ENCODE measurements at places on chromosomes 3 and 15. TPM values are rescaled to one million over a fixed set of nuclear protein-coding genes. Genes with fewer than 3 reads are reported as not detected.

DNA sequence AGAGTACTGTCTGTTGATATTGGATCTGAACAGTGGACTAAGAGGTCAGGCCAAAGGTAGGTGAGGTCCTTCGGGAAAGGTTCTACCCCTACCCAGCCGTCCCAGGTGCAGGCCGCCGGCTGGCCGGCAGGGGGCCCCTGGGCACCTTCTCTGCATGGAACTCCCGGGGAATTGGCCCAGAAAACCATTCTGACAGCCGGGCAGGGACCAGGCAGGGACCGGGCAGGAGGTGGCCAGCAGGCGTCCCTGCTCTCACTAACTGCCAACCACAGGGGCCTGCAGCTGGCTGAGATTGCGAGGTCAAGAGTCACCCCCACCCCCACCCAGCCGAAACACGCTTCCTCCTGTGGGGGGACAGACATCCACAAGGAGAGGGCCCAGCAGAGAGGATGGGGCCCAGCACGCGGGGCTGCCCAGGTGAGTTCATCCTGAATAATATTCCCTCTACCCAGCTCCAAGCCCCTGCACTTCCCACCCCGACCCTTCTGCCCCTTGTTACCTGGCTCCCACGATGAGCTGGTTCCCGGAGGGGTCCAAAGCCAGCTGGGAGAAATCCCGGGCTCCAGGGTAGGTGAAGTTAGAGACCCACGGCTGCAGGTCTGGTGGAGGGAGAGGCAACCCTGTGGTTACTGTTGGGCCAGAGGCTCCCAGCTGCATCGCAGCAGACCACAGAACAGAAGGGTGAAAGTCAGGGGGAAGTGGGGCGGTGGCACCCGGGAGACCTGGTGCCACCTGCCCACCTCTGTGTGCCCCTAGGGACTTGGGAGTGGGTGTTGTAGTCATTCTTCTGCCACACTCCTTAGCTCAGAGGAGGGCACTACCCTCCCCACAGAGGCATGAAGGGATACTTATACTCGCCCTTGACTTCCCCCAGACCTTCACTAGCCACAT, 84.4 kb downstream of the SEMA5B start:
- DNase-seq: peak; percentile 66

- DNase-seq: no peak
These were observed 11.6 kb downstream of the CLCN2 start for GRCh38 chr3:184349563-184350470.

DNA sequence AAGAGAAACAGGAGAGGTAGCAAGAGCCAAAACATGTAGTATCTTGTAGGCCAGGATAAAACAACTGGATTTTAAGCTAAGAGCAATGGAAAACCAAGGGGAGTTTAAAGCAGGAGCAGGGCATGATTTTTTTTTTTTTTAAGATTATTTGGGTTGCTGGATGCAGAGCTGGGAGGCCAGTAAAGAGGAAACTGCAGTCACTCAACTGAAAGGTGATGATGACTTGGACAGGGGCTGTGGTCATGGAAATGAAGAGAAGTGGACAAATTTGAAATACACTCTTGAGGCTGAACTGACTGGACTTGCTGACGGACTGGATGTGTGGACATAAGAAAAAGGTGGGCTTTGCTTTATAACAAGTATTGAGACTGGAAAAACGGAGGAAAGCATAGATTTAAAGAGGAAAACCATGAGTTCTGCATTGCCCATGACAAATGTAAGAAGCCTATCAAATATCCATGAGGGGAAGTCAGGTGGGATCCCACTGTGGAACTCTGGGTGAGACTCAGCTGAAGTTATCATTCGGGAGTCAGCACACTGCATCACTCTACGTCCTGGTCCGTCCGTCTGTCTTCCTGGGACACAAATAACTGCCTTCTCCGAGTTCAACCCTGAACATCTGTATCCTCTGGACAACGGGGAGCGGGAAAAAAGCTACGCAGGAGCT, 688 bp downstream of the XPC start:
- DNase-seq: peak; percentile 4

DNA sequence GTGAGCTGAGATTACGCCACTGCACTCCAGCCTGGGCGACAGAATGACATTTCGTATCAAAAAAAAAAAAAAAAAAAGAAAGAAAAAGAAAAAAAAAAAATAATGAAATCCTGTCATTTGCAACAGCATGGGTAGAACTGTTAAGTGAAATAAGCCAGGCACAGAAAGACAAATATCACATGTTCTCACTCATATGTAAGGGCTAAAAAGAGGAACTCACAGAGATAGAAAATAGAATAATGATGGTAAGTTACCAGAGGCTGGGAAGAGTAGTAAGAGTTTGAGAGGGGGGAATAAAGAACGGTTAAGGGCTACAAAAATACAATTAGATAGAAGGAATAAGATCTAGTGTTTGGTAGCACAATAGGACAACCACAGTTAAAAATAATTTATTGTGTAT, 19.7 kb downstream of the DENND6A start:
- no peak for DNase-seq

GRCh38 chr3:8183627-8184026, 318.0 kb upstream of the LMCD1 start:
- DNase-seq: no peak

DNA sequence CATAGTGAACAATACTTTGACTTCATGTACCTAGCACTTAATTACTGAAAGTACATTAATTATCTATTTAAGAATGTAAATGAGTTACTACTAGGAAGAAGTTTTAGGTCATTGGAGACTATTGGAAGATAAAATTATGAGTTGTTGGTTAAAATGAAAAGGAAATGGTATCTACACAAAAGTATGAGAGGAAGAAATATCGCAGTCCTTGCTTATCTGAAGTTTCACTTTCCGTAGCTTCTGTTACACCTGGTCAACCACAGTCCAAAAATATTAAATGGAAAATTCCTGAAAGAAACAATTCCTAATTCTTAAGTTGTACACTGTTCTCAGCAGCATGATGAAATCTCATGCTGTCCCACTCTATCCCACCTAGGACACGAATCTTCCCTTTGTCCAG, 57.8 kb downstream of the HACD2 start:
- no peak for DNase-seq

GRCh38 chr15:62093809-62094208, 27.0 kb downstream of the C2CD4A start:
- no peak for DNase-seq

GRCh38 chr3:38334142-38335055, 12.2 kb upstream of the XYLB start:
- no peak for DNase-seq

- DNase-seq: no peak
These were observed 75.7 kb downstream of the TRIM69 start for GRCh38 chr15:44812029-44812517.

GRCh38 chr15:65233696-65234095, 22.4 kb upstream of the CILP start:
- no peak for DNase-seq

- no peak for DNase-seq
These were observed 8.3 kb downstream of the EXOSC7 start for GRCh38 chr3:44984335-44984734.

- DNase-seq: no peak
These were observed 17.3 kb upstream of the GPR156 start for GRCh38 chr3:120302361-120302760.

- no peak for DNase-seq
These were observed 206.9 kb upstream of the BHLHE40 start for GRCh38 chr3:4772171-4772804.

- DNase-seq: no peak
These were observed 5.0 kb downstream of the ITGB5 start for GRCh38 chr3:124881976-124882697.

- no peak for DNase-seq
These were observed 91.5 kb downstream of the ITPR1 start for GRCh38 chr3:4584456-4585249.

- no peak for DNase-seq
These were observed 126.3 kb upstream of the ABI3BP start for GRCh38 chr3:101119535-101119934.

GRCh38 chr15:29945943-29946596, 123.8 kb upstream of the TJP1 start:
- no peak for DNase-seq

GRCh38 chr15:43229977-43230376, 9.2 kb upstream of the EPB42 start:
- no peak for DNase-seq

DNA sequence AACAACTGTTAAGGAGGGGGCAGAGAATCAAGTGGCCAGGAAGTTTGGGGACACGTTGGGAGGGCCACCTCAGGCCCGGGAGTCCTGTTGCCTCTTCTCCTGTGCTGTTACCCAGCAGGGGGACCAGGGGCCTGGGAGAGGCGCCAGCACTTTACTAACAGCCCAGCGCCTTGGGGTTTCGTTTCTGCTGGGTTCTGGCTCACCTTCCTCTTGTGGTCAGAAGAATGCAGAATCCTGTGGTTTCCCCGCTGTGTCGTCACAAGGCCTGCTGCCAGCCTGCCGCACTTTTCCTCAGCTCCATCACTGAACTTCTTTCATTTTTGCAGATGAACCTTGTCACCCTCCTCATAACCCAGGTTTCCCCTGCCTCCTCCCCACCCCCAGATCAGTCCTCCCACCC, 67.7 kb downstream of the SLC30A4 start:
- DNase-seq: no peak

DNA sequence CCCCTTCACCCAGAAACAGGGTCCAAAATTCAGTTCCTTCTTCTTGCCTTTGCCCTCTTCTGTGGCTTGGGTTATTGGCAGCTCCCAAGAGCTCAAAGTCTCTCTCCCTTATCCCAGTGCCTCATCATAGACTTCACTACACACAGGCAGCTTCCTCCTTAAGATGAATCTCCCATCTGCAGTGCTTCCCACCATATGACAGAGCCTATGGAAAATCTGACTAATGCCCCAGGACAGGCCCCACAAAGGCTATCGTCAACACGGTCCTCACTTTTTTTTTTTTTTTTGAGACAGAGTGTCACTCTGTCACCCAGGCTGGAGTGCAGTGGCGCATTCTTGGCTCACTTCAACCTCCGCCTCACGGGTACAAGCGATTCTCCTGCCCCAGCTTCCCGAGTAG, 194.1 kb downstream of the MEX3B start:
- no peak for DNase-seq

DNA sequence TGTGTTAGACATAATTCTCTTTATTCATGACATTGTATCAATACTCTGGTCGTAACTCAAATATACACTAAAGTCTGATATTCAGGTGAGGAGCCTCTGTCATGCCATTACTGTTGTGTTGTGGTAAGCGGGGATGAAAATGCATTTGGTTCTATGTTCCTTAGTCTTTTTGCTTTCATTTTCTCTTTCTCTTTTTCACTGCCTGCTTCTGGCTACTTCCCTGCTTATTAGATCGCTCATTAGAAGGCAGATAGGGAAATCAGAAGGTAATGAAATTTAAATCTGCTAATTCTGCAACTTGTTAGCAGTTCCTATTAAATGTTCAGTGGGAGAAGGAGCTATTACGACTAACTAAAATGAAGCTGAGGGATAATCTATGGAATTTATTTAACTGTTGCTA, 345.0 kb downstream of the GRM7 start:
- no peak for DNase-seq

DNA sequence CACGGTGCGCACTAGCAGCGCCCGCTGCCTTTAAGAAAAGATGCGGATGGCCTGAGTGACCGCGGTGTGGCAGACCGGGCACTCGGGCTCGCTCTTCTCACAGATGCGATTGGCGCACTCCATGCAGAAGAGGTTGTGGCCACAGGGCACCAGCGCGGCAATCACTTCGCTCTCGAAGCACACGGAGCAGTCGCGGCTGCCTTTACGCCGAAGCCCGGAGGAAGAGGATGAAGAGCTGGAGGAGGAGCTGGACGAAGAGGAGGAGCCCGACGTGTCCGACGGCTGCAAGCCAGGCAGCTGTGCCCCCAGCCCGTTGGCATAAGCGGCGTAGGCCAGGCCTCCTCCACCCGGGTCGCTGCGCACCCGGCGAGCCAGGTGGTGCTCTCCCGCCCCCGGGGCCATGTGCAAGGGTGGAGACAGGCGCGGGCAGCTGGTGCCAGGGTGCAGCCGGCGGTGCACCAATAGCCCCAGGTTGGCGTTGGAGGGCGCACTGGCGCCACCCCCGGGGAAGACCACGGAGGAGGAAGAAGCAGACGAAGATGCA, 2.6 kb downstream of the MEX3B start:
- no peak for DNase-seq

DNA sequence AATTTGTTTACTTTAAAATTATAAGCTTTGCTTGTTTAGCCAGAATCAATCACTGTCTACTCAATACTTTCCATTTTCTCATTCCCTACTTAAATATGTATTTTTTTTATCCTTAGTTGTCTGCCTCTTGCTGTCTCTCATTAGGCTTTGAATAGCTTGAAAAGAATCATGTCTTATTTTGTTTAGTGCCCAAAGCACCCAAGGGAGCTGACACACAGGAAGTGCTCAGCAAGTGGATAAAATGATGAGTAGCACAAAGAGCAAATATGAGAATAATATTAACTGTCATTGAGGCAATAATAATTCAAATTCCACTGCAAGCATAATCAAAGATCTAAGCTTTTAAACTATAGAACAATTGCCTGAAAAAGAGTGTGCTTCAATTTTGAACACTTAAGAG, 19.0 kb upstream of the IL1RAP start:
- no peak for DNase-seq

- no peak for DNase-seq
These were observed 3.3 kb downstream of the SCAMP2 start for GRCh38 chr15:74869726-74870407.

GRCh38 chr3:23128655-23129054, 74.5 kb upstream of the UBE2E2 start:
- DNase-seq: no peak

DNA sequence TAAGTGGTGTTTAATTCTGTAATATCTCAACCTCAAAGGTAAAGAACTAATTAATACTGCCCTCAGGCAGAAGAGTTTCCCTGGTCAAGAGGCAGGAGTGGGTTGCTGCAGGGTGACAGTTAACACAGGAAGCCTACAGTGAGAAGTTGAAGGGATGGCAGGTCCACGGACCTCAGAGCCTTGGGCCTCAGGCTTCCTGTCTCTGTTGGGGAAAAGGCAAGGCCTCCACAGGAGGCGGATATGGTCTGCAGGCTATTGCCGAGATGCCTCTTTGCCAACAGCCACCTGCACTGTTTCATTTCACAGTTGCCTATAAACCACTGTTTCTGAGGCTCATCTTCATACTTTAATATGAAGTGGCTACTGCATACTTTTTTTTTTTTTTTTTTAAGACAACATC, 33.3 kb upstream of the RPN1 start:
- no peak for DNase-seq

The ADAMTS9 gene
- 192 TPM for polyA plus RNA-seq

The RBP2 gene
- polyA plus RNA-seq: 1.2 TPM

The ZMYND10 gene
- 4.5 TPM for polyA plus RNA-seq

The TF gene
- 7.0 TPM for polyA plus RNA-seq

The QRICH1 gene
- 82.2 TPM for polyA plus RNA-seq

The GOLGA8J gene
- 1.8 TPM for polyA plus RNA-seq

The AHSG gene
- polyA plus RNA-seq: 0.61 TPM

The GPR15 gene
- not detected for polyA plus RNA-seq

The CHAC1 gene
- 3.3 TPM for polyA plus RNA-seq

The SLC24A5 gene
- polyA plus RNA-seq: 1.1 TPM

The TTC21A gene
- 21.4 TPM for polyA plus RNA-seq

All from renal pelvis (tissue), 12 donors.